Activated T-cell treated with anti-CD3 and anti-CD28 coated beads for 4 hours (primary cell): ENCODE measurements at places on chromosomes 4 and X.

DNA sequence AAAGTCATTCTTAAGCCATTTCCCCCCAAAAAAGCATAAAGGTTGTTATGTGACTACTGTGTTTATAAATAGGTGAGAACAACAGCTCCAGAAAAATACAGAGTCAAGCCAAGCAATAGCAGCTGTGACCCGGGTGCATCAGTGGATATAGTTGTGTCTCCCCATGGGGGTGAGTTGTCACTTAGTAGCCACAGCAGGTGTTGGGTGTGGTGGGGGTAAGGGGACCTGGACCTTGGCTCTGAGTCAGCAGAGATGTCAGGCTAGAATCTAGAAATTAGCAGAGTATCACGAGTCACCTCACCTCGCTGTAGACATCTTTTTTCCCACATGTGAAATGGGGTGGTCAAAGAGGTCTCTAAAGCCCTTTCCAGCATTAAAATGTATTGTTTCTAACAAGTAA, 42.4 kb downstream of the MOSPD2 start:
- no peak for DNase-seq

DNA sequence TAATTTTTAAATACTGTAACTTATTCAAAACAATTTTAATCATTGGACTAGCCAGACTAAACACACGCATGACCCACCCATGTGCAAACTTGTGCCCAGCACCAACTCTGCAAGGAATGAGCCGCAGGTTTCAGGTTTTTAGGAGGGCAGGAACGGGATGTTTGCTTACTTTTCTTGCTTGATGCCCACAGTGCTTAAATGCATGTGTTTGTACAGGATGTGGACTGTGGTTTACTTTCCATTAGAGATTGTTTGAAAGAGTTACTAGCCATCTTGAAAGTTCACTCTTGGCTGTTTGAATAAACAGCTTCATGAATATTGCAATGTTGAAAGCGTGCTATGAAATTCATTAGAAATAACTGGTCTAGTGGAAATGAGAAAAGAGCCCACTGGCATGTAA, 83.3 kb downstream of the STK32B start:
- no peak for DNase-seq

- DNase-seq: no peak
Observed at GRCh38 chr4:84051089-84051488, 448.0 kb downstream of the NKX6-1 start.

GRCh38 chr4:129094347-129094746, 1.0 kb upstream of the SCLT1 start:
- DNase-seq: no peak

GRCh38 chrX:75748431-75748830, 36.6 kb downstream of the MAGEE2 start:
- DNase-seq: no peak

GRCh38 chrX:28997706-28998463, 410.6 kb downstream of the IL1RAPL1 start:
- DNase-seq: no peak
